ENCODE measurements at places on chromosomes 5 and 9. TPM values are rescaled to one million over a fixed set of nuclear protein-coding genes. Genes with fewer than 3 reads are reported as not detected.

SV2C gene
- not detected for total RNA-seq

TERT gene
- total RNA-seq: 1.8 TPM

GGTA1 gene
- total RNA-seq: not detected

CENPP gene
- total RNA-seq: 6.4 TPM

FST gene
- 15.6 TPM for total RNA-seq

NOXA1 gene
- 1.4 TPM for total RNA-seq

RAPGEF1 gene
- 49.6 TPM for total RNA-seq

SPATA31A7 gene
- not detected for total RNA-seq

C5orf52 gene
- not detected for total RNA-seq

KCNT1 gene
- total RNA-seq: not detected

SHC3 gene
- total RNA-seq: 0.38 TPM

WNT8A gene
- total RNA-seq: not detected

SARDH gene
- total RNA-seq: not detected

FBXL7 gene
- 1.6 TPM for total RNA-seq

TMEFF1 gene
- 1.5 TPM for total RNA-seq

GAS1 gene
- total RNA-seq: 0.05 TPM

IFNA2 gene
- total RNA-seq: not detected

C9orf153 gene
- total RNA-seq: not detected

RRAGA gene
- total RNA-seq: 121 TPM

PHF24 gene
- 0.07 TPM for total RNA-seq

TYRP1 gene
- total RNA-seq: not detected

GRK6 gene
- total RNA-seq: 24.8 TPM

GDA gene
- total RNA-seq: 0.84 TPM

PTPN3 gene
- total RNA-seq: 13.5 TPM

PAM gene
- total RNA-seq: 24.2 TPM

TMEM171 gene
- total RNA-seq: 6.3 TPM

LHX6 gene
- 0.39 TPM for total RNA-seq

SLC6A7 gene
- total RNA-seq: 0.02 TPM

All from A549 treated with DMSO at 1 μM for 4 hours (cell line).